ENCODE measurements at places on chromosomes 5 and 9.

GRCh38 chr9:82560457-82560904 is 502.5 kb downstream of the RASEF start:
- DNase-seq: no peak

DNA sequence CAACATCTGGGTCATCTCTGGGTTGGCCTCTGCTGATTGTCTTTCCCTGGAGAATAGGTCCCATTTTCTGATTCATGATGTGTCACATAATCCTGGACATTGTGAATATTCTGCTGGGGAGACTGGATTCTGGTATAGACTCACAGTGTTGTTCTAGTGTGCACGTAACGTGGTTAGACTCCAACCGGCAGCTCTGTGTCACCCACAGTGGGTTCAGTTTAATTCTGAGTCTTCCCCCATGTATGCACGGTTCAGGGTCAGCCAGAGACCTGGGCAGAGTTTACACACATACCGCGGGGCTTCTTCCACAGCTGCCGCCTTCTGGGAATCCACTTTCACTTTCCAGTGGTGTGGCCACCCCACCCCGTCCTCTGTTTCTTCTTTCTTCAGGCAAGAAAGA is 38.0 kb upstream of the LRRC14B start:
- DNase-seq: no peak

- no peak for DNase-seq
Observed at GRCh38 chr5:84228266-84228665, 156.4 kb downstream of the EDIL3 start.

- DNase-seq: no peak
Observed at GRCh38 chr9:130172858-130173665, 858 bp downstream of the NCS1 start.

DNA sequence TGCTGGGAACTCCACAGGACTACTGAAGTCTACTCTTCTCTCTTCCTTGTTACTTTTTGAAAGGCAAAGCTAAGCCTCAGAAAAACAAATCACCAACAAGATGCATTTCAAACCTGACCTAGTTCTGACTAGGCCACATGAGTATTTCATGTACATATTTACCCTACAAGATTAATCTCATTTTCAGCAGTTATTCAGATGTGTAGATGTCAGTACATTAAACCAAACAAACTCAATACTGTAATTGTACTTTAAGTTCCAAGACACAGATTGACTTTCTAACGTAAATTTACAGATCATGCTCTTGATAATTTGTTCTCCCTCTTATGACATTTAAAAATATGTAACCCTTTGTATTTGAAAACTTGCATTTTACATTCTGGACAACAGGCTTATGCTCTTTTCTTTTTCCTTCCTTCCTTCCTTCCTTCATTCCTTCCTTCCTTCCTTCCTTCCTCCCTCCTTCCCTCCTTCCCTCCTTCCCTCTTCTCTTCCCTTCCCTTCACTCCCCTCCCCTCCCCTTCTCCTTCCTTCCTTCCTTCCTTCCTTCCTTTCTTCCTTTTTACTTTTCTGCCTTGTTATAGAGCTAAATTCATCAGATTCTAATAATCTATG is 1653.4 kb downstream of the EFNA5 start:
- DNase-seq: peak; percentile 42

GRCh38 chr5:142872795-142873194 is 102.6 kb downstream of the ARHGAP26 start:
- no peak for DNase-seq

DNA sequence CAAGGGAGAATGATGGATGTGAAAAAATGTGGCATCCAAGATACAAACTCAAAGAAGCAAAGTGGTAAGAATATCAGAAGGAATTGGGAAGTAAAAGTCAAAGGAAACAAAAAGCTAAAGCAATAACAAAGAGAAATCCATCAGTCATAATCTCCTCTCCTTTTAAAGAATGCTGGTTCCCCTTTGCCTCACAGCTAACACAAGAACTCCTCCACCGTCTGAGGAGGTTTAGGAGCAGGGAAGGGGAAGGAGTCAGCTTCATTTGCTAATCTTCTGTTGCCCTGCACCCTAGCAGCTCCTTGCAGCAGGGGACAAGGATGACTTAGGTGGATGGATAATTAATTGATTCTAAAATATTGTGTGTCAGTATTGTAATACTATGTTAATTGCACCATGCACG is 16.4 kb downstream of the CD274 start:
- DNase-seq: no peak

DNA sequence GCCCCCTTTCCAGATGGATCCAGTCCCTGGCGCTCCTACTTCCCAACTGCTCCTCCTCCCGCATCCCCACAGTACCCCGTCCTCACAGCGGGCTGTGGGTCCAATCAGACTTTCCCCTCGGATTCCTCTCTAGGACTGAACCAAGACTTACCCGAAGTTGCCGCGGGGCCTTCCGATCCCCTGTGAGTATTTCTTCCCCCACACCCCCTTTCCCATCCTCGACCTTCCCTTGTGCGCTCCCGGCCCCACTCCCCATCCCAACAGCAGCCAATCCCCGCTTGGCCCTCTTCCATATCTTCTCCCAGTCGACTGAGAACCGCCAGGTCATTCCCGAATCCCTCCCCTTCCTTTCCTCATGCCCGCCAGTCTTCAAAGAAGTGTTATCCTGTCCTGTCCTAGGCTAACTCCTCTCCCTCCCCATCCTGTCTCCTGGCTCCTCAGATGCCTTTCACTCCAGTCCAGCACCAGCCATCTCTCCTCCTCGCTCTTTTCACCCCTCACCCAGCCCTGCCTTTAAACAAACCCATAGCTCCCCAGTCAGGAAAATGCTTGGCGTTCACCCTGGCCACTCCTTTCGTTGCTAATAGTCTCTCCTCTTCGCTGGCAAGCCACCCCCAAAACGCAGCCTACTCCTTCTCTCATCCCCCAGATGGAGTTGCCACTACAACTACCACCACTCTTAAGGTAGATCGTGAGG is 646 bp downstream of the SWI5 start:
- no peak for DNase-seq

- no peak for DNase-seq
Observed at GRCh38 chr9:77023726-77024125, 4.3 kb downstream of the FOXB2 start.

DNA sequence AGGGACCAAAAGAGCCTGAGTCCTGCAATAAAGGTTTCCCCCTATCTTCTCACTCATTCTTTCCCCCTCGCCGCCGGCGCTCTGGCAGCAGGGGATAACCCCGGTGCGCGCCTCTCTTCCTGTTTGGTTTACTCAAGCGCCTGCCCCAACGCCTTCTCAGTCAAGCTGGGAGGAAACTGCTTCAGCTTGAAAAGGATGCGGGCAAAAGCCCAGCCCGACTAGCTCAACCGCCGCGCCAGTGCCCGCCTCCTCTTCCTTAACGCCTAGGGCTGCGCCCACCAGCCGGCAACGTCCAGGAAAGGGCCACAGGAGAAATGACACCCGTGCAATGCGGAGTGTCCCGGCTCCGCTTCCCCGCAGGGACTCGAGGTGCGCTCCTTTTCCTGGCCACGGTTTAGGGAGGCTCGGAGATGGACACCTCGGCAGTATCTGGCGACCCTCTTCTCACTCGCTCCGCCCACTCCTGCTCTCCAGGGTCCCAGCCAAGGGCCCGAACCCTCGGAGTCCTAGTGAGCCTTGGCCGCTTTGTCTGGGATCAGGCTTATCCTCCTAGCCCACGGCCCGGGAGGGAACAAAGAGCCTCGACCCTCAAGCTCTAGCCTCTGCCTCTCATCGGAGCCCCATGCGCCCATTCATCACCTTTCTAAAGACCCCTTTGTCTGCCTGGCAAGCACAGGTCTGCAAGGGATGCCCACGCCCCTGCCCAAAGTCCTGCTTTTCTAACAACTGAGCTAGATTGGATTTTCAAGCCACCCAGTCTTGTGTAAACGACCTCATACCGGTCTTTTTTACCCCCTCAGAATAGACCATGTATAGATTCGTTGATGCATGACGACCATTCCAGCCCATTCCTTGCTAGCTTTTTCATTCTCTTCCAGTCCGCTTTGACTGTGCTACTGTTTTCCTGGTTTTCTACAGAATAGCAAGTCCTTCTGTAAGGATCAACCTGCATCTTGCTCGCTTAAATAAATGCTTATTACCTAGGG is 2.0 kb downstream of the ST8SIA4 start:
- DNase-seq: no peak

DNA sequence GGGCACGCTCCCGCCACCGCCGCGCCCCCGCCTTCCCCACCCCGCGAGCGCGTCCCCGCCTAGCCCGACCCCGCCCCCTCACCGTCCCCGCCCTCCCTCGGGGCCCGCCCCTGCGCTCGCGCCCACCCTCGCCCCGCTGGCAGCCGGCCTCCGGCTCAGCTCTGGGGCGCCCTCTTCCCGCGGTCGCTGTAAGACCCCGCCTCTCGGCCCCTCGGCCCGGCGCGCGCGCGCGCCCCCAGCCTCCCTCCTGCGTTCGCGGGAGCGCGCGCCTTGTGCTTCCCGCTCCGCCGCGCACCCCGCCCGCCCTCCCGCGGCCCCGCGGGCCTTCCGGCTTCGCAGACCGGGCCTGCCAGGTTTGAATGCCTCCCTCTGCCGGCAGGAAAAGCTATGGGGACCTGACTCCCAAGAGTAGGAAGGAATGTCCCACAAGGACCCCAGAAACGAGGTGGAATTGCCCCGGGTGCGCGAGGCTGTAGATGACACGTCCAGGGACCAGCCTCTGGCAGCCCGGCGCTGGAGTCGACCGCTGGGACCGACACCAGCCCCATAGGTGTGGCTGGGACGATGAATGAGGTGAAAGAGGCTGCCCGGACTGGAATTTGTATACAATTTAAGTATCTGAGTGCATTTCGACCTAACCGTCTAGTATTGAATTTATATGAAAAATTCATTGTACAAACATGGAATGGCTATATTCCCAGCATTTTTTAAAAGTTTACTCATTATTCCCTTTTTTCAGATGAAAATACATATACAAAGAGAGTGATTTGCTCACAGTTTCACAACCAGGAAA is 416 bp upstream of the PTBP3 start:
- no peak for DNase-seq

DNA sequence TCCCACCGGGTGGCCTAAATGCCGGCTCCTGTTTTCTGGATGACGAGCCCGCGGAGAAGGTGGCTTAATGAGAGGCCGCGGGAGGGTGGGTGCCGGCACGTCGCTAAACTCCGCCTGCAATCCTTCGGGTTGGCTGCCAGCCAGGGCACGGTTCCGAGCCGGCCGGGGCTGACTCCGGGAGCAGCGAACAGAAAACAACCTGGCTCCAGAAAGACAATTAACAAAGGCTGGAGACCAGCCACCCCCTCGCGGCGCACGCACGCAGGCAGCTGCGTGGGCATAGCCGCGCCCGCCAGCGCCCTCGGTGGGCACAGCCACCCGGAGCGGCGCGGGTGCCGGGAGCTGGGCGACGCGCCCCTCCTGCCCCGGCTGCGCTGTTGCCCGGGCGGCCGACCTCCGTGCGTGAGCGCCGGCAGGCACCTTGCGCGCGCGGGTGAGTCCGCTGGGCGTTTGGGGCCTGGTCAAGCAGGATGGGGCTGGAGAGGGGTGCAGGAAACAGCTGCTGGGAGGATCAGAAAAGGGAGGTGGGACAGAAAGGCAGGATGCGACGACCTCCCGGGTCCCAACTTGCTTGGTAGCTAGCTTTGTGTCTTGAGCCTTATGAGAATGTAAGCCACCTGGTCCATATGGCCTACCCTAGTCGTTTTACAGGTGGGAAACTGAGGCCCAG is at the start of gene ARHGEF37:
Gene ARHGEF37, plus strand, starts transcription at position 307 of the 670 bp plus-strand sequence. CDS start 16,272 bp downstream, outside the sequence.
- DNase-seq: no peak

GRCh38 chr5:130061746-130062145 is 157.5 kb downstream of the CHSY3 start:
- DNase-seq: no peak

GRCh38 chr5:6115852-6116251 is 262.5 kb downstream of the MED10 start:
- DNase-seq: no peak

DNA sequence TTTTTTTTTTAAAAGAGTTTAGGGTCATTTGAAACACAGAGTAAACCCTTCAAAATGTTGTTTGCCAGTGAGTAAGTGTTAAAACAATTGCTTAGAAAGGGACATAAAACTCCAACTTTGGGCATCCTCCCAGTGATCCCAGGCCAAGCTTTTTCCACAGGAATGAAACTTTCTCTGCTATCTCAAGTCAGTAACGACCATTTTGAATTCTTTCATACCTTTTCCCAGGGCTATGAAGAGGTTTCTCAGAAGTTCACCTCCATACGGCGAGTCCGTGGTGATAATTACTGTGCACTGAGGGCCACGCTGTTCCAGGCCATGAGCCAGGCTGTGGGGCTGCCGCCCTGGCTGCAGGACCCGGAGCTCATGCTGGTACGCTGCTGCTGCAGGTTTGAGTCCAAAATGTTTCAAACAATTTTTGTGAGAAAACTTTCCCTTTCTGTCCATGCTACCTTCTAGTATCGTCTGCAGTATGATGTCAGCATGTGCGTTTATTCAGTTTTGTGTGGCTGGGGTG is 16.8 kb downstream of the OTULIN start:
- no peak for DNase-seq

GRCh38 chr9:120820095-120820494 is 22.6 kb downstream of the PSMD5 start:
- DNase-seq: no peak

DNA sequence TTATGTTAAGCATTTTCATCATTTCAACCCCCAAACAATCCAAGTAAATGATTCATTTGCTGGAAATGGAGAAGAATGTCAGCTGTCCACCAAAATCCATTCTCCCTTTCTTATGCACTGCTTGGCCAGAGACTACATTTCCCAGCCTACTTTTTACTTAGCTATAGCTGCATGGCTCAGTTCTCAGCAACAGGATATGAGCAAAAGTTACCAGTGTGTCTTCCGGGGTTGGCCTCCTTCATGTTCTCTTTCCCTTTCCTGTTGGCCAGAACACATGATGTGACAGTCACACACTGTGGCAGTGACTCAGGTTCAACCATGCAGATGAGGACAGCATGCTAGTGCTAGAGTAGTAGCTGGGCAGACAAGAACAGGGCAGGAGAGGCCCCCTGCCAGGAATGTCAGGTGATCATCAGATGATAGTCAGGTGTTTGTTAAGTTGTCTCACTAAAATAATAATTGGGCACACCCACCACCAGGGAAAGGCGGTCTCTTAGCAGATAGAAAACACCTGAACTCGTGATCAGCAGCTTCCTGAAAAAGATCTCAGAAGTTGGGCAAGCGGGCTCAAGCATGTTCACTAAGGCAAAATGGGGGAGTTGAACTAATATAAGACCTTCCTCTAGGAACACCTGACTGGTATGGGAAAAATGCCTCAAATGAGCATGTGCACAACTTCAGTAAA is 12.2 kb downstream of the GPR150 start:
- DNase-seq: no peak

DNA sequence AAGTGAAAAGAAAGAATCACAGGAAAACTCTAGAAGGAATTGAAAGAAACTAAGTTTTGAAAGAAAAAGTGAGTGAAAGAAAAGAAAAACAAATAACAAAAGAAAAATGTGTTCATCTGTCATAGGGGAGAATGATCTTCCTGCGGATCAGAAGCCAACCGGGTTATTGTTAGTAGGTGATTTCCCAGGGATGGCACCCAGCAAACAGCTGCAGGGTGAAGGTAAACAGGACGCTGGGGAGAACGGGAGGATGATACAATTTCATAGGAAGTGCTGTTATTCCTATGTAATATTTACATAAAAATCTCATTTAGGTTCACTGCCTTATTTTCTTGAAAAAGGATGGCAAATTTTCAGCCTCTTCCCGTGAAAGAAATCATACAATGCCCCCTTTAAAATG is 72.4 kb upstream of the LHFPL2 start:
- DNase-seq: no peak

All from SK-N-MC (cell line).